ENCODE measurements at places on chromosomes 12 and 14. TPM values are rescaled to one million over a fixed set of nuclear protein-coding genes. Genes with fewer than 3 reads are reported as not detected.
A peak's percentile ranks its signal among the peaks of the same experiment; 100 is the strongest.

The TCHP gene
- 28.3 TPM for total RNA-seq

DNA sequence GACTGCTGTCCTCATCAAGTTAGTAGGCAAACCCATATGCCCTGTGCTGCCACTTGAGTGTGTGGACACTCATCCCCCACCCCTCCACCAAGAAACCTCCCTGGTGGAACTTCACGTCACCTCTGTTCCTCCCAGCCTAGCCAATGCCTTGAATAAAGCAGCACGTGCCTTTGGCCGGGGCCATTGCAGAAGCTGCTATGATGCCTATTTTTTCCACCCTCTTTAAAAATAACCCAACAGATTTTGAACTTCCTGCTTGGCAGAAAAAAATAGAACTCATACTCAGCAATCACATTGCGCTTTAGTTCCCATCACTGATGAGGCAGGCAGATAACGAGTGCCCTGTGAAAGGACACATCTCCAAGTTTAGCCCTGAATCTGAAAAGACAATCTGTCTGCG lies 23.1 kb upstream of the PWP1 start:
- H3K27ac ChIP-seq, result no peak overlapping the region
- peaks cover 54% of the 10 kb centered on the region for H3K27me3 ChIP-seq
- no peaks in the 10 kb centered on the region for H3K4me1 ChIP-seq

The SOX5 gene
- 4.9 TPM for total RNA-seq

The DCAF4 gene
- total RNA-seq, result 139 TPM

The BEGAIN gene
- total RNA-seq, result not detected

DNA sequence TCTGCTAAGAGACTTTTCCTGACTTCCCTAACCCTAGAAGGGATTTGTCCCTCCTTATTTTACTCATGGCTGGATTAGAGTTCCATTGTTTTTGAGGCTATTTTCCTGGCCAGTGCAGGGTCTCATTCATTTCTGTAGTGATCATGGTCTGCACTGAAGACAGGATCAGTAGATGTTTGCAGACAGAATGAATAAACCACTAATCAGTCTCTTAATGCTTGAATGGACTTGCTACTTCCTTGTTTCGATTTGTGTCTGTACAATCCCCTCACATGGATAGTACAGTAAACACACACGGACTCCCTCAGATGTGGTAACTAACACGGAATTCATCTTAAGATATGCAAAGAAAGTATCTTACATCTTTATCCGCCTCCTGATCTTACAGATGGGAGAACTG lies 102.6 kb upstream of the PRB2 start:
- H3K27me3 ChIP-seq, result peaks cover 63% of the 10 kb centered on the region
- no peak for DNase-seq
- peaks cover 12% of the 10 kb centered on the region for H3K4me1 ChIP-seq
- no peak overlapping the region for H3K27ac ChIP-seq
- H3K4me3 ChIP-seq, result no peak overlapping the region
- H3K36me3 ChIP-seq, result no peaks in the 10 kb centered on the region

- H3K4me1 ChIP-seq, result peaks cover 64% of the 10 kb centered on the region
- no peaks in the 10 kb centered on the region for H3K36me3 ChIP-seq
- no peaks in the 10 kb centered on the region for H3K27me3 ChIP-seq
- peak overlapping the region; percentile 94 for H3K4me3 ChIP-seq
- no peak for DNase-seq
Observed at GRCh38 chr12:67270622-67271021, 1.5 kb downstream of the CAND1 start.

- no peak overlapping the region for H3K27ac ChIP-seq
- DNase-seq, result peak; percentile 54
- H3K4me3 ChIP-seq, result no peak overlapping the region
Observed at GRCh38 chr12:19410211-19410610, 29.1 kb upstream of the AEBP2 start.

DNA sequence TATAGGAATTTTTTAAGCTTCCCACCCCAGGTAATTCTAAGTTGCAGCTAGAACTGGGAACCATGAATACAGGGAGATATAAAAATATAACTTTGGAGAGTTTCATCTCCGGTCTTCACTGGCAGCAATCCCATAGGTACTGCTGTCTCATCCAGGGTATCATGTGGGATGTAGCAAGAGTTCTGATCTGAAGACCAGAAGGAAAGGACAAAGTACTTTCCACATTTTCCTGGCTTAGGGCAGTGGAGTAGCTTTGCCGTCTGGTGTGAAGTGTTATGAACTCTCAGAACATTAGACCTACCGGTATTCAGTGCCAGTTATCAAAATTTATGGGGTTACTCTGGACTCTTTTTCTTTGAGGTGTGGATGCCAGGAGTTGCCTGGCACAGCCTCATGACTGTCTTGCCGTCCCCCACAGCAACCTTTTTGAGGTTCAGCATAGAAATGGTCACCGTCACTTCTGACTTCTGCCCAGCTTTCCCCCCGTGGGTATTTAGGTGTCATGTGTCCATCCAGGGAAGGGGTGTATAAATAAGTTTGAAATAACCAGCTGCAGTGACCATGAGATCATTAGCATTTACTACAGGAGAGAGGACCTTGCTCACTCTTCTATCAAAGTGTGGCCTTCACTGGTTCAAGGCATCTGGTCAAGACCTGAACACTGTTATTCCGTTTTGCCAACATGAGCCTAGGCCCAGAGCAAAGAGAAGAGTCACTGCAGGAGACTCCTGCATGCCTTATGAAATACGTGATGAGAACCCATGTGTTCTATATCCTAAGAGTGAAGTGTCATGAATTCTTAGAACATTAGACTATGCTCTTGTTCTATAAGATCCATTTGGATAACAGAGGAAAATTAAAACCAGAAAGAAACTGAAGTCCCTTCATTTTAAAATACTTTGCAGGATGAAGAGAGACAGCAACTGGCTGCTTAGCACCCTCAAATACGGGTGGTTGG lies 22.2 kb downstream of the TMEM233 start:
- no peak overlapping the region for H3K27ac ChIP-seq
- no peak for DNase-seq
- H3K4me3 ChIP-seq, result no peak overlapping the region

Measured in stomach (tissue), 19 donors.